ENCODE measurements at places on chromosomes 12 and 14.
A peak's percentile ranks its signal among the peaks of the same experiment; 100 is the strongest.

DNA sequence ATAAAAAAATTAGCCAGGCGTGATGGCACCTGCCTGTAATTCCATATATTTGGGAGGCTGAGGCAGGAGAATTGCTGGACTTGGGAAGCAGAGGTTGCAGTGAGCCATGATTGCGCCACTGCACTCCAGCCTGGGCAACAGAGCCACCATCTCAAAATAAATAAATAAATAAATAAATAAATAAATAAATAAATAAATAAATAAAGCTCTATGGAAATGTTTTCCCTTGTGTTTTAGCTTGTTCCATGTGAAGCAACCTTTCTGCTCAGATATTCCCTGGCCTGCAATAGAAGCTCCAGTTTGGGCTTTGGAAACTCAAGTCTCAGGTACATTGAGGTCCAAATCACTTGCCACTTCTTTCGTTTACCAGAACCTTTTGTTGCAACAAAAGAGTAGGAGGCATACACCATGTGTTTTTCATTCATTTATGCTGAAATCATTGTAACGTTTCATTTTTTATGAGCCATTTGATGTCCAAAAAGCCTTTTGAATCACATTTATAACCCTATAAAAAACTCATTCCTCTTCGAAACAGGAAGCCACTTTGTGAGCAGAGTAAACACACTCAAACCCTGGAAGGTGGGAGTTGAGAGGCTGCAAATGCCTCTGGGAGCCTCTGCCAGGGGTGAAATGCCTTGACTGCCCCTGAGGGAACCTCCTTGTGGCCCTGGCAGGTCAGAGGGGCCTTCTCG, 376.6 kb upstream of the TBX3 start:
- DNase-seq: no peak

GRCh38 chr12:2970744-2971143, 11.5 kb downstream of the TEAD4 start:
- no peak for DNase-seq

- DNase-seq: no peak
Observed at GRCh38 chr12:26734510-26735248, 98.3 kb downstream of the ITPR2 start.

- no peak for DNase-seq
Observed at GRCh38 chr12:124404162-124404784, 109.4 kb downstream of the RFLNA start.

GRCh38 chr14:76298896-76299295, 77.0 kb upstream of the ESRRB start:
- no peak for DNase-seq

DNA sequence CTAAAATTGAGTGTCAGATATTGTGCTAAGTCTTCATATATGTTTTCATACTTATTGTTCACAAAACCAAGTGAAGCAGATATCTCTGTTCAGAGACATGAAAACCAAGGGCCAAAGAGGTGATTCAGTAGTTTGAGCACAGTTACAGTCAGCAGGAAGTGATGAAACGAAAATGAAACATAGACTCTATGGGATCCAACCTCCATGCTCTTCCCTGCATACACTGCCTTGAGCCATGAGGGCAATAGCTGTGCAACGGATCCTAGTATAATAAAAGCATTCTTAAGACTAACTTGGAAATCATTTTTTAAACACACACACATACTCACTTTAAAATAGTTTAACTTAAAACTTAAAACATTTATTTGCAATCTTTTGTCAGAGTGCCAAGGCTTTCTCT, 27.9 kb downstream of the ESR2 start:
- DNase-seq: peak; percentile 24

DNA sequence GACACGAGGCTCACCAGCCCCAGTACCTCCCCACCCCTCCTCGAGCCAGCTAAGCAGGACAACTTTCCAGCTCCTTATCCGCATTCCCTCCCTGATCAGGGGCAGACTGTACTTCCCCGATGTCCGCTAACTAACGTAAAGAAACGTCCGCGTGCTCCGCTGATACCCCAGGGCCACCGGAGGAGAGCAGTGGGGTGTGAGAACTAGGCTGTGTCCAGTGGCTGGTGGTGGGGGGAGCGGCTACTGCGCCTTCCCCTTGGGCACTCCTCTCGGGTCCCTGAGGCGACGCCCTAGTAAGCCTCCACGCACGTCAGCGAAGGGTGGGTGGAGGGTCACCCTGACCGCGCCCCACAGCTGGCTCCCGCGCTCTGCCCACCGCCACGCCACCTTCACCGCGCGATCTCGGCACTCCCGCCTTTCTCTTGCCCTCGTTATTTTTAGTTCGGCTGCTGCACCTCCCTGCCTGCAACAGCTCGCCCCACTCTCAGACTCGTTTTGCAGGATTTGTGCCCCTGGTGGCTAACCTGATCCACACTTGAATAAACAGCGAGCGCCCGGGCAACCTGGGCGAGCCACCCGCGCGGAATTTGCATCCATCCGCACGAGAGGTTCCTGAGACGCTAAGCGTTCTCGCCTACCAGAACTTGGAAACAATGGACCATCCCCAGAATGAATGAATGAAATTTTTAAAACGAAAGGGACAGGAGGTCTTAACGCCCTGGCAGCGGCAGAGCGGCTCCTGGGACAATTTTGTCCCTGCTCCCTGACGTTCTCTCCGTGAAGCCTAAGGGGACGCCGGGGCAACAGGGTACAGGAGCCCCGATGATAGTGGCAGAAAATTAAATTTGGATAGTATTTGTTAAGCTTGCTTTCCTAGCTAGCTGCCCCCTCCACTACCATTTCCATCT, 6.9 kb upstream of the BMP4 start:
- no peak for DNase-seq

DNA sequence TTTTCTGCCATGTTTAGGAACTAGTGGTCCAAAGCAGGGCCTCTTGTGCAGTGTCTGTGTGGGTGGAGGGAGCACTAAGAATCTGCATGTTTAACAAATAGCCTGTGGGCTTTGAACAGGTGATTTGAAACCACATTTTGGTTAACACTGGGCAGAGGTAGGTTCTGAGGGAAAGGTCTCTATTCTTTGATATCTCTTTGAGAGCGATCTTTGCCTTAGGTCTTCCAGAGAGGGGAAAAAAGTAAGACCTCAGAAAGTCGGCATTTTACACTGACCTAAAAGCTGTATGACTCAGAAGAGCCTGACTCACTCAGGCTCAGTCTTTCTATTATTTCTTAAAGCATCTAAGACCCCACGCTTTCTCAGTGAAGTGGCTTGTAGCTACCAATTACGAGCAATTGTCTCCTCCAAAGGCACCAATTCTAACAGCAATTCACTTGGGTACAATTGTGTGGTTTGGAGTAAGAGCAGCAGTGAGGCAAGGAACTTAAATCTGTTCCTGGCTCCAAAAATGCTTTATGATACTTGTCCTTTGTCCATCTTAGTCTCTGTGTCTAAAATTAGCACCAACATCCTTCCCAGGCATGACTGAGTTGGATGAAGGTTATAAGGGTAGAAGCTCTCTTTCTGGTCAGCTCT, 8.8 kb downstream of the EIF2B2 start:
- peak; percentile 17 for DNase-seq

- DNase-seq: no peak
Observed at GRCh38 chr14:69711881-69712560, 54.9 kb upstream of the SRSF5 start.

DNA sequence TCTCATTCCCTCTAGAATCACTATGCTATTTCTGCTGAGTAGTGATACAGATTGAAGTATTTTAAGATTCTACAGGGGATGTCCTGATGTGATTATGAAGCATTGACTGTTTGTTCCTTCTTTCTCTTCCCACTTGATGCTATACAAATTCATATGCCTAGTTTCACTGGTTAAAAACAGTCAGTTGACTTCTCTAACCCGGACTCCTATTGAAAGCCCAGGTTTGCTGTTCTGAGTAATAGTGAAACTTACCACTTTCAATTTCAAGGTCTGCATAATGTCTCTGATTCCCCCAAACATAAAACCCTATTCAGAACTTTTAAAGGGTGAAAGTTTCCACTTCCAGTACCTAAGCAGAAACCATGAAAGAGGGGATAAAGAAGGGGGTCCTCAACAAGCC, 117.7 kb upstream of the RPL10L start:
- DNase-seq: peak; percentile 48

GRCh38 chr12:27796128-27796527, 16.1 kb upstream of the MANSC4 start:
- no peak for DNase-seq

DNA sequence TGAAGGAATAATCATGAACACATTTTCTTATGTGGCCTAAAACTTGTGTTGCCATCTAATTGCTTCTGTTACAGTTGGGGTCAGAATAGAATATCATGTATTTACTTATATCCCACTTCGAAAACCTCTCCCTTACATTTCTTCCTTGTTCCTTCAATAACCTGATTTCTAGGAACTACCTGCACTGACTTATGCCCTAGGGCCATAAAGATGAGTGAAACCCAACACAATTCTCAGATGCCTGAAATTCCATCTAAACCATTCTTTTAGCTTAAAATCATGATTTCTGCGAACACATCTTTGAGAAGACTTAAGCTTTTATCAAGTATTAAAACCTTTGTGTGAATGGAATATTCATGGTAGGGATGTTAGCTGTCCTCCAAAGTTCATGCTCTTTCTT, 142.7 kb downstream of the SNAPC1 start:
- DNase-seq: no peak
